ENCODE measurements at places on chromosomes 3 and 15.

GRCh38 chr15:94272251-94272898, 41.0 kb downstream of the MCTP2 start:
- no peak for DNase-seq

GRCh38 chr3:56260262-56260661, 208.0 kb downstream of the ERC2 start:
- DNase-seq, result no peak

- no peak for DNase-seq
Measured at GRCh38 chr3:151559736-151560135, 98.9 kb upstream of the IGSF10 start.

DNA sequence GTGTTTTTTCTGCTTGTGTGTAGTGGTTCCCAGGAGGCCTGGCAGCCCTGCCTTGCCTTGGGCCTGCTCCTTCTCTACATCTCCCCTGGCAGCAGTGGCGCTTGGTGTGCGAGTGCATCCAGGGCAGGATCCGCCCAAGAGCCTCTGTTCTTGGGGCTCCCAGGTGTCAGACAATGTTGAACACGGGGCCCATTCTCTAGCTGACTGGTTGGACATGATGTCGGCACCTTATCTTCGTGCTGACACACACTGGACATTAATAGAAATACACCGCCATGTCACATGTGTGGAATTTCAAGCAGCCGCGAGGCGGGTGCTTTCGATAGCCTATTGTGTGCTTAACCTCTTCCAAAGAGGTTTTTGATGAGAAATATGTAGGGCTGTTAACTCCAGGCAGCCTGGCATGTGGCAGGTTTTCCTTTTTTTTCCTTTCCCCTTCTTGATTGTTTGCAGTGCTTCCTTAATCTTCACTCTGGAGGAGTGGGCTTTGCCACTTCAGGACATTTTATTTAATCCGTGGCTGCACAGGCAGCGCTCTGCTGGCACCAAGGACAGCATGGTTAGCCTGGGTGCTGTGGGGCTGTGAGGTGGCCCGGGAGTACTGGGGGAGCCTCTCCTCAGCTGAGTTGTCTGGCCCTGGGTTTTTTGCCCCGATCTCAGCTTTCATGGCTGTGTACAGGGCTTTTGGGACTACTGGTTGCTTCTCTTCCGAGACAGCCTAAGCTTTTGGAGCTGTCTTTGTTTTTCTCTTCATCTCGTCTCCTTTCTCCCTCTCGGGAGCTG, 42.5 kb downstream of the CHCHD6 start:
- no peak for DNase-seq

GRCh38 chr3:68373727-68374126, 558.6 kb downstream of the TAFA4 start:
- no peak for DNase-seq

DNA sequence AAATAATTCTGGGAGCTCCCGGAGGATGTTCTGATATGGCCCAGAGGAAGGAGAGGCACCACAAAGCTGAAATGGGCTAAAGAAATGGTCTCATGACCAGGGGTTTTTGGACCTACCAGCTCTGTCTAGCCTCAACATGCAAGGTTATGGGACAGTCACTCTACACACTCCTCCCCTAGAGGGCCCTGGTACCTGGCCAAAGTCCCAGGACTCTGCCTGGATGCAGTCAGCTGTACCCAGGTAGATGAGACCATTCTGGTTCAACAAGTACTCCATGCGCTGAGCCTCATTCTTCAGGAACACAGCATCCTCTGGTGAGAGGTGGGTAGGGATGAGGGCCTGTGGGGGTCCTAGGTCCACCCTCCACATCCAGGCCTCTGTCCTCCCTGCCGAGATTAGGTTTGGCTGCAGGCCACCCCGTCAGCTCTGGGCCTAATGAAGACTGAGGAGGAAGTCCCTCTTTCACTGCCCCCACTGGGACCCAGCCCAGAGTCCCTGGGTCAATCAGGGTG, 9.5 kb downstream of the EPB42 start:
- DNase-seq, result no peak

GRCh38 chr15:70882361-70882760, 9.9 kb downstream of the THAP10 start:
- DNase-seq, result no peak

DNA sequence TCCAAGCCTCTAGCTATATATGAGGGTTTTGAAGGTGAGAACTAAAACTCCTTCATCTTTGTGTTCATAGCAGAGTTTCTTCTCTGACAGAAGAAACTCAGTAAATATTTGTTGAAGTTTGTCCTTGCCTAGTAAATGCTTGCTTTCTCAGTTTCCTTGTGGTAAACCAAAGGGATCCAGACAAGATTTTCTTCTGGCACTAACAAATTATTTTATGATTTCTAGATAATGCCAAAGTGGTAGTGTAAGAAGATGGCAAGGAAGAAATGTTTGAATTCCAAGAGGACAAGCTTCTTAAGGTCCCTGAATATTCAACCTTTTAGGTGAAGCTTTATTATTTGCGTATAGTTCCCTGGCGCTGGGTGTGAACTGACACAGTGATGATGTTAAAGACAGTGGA, 14.4 kb downstream of the ARIH1 start:
- DNase-seq, result no peak

DNA sequence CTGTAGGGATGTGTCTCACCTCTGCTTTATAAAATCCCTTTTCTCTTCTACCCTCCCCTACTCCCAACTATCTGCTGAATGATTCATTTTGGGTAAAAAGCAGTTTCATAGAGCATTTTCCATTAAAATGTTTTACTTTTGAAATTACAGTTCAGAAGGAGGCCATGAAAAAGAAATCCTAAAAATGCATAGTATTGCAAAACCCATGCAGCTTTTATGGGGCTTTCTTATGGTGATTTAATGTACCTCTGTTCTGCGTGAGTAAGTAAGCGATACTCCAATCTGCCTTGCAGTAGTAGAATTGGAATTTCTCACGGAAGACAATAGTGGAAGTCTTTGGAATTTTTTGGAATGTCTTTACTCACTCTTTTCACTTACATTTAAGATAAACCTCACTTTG, 111.9 kb downstream of the ARPP21 start:
- no peak for DNase-seq

DNA sequence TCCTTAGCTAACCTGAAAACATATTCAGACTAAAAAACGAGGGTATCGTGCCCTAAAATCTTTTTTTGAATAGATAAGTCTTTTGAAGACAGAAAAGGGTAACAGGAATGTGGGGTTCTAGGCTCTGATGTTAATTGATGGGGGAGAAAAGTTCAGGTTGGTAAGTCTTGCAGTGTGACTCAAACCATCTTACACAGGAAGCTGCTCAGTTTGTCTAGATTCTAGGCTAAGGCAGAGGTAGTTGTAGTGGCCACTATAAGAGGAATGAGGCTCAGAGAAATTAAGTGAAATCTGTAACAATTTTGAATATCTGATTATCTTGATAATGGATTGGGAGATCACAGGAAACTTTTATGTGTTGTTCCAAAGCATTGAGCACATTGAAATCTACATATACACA, 267.9 kb downstream of the PDCD6IP start:
- DNase-seq, result no peak

- no peak for DNase-seq
Measured at GRCh38 chr3:105731686-105732085, 137.1 kb downstream of the CBLB start.

DNA sequence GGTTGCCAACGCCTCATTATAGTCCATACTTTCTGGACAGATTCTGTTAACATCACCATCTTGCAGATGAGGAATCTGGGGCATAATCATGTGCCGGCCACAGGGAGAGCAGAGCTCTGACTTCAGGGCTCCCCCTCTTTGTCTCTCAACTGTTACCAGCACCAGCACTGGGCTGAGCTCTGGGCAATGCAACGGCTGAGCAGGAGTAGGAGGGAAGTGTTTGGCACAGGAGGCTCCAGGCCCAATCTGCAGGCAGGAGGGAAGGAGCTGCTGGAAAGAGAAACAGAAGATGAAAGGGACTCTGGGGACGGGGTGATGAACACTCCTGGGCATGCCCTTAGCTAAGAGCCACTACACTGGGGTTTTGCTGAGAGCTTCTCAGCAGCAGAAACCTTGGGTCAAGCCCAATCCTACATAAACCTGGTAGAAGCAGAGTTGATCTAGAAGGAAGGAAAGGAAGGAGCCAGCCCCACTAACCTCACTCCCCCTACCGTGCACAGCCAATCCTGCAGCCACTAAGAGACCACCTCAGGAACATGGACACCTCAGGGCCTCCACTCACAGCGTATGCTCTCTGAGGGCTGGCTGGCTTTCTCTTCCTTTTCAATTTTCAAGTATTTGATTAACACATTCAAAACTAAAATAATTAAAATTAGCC, 73.1 kb upstream of the SPATA12 start:
- DNase-seq, result no peak

DNA sequence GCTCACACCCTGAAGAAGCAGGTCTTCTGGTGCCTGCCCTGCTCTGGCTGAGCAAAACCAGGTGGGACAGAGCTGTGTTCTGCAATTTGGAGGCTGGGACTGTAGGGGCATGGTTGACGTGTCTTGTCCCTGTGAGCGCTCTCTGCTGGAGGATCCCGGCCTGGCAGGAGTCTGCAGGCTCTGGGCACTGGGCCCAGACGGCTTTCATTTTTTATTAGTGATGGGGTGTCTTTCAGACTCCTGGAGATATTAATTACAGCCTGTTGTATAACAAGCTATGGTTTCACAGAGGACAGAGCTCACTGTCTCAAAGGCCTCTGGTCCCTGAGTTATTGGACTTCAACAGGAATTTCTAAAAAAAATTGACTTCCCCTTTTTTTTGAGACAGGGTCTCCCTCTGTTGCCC, 29.5 kb upstream of the ZNF710 start:
- DNase-seq, result peak; percentile 46

- no peak for DNase-seq
Measured at GRCh38 chr3:5465183-5465582, 277.7 kb downstream of the EDEM1 start.

GRCh38 chr3:46517784-46518181, 20.0 kb downstream of the RTP3 start:
- no peak for DNase-seq

GRCh38 chr15:90481023-90481422, 48.7 kb upstream of the CRTC3 start:
- DNase-seq, result peak; percentile 19
